ENCODE measurements at places on chromosomes 4 and X.

DNA sequence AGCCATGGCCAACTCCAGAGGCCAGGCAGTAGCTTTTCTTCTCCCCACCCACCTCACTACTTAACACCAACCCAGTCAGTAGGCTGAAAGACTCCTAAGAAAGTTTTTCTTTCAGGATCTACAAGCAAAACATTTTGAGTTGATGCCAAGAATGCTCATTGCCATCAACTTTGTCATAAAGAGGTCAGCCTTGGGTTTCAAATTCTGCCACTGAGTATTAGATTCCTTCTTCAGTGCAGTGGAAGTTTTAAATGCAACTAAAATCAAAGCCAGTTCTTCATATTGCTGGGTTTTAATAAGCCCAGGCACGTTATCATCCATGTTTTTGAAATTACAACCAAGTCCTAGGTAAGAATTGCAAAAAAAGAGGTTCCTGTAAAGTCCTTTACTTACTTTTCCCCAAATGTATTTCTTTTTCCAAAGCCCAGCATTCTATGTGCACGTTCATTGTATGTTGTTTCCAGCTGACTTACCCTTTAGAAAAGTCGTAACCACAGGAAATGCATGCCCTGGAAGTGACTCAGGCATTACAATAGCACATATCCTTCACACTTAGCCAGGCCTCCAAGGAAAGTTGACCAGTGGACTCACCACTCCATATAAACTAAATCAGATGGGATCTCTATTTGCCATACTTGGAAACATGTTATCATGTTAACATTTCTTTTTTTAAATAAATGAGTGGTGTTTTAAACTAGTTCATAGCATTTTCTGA, 229.9 kb downstream of the SOX3 start:
- no peak for DNase-seq

DNA sequence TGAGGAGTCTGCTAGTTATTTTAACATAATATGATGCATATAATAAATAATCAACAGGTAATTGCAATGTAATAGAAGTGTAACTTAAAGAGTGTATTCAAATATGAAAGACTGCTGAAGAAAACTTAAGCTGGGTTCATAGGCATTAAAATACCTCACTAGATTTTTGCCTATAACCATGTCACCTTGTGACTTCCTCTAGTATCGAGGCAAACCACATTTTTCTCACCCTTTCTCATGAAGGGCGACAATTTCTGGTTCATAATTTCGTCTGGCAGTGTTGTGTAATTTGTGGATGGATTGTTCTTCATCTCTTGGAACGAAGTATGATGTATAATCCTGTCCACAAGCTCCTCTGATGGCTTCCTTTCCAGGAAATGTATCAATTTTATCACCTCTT, 16.0 kb downstream of the SULT1E1 start:
- DNase-seq: no peak

GRCh38 chr4:608236-608635, 17.1 kb upstream of the PDE6B start:
- DNase-seq: no peak

DNA sequence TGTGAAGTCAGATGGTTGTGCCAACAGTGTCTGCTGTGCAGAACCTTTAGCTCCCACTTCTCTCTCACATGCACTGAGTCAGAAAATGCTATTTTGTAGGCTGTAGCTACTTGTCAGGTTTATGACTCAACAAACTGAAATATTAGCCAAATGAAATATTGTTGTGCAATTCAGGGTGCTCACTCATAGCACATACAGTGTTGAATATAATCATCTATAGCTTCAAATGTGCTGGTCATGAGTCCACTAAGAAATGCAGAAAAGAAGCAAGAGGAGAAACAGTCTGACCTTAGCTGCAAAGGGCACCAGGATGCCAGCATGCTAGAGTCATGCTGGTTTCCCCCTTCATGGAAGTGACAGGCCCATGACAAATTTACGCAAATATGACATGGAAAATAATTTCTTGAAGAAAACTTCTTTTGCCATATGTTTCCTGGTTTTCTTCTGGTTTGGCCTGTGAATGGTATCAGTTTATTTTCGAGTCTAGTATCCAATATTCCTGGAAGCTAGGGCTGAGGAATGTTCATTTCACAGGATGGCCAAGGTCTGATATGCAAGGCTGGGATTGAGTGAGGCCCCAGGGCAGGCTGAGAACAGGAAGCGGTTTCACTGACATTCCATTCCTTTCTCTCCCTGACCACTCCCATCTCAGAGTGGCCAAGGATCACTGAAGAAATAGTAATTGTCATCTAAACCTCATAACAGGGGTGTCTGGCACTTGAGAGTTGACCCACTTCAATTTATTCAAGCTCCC, 10.3 kb upstream of the CXCL2 start:
- DNase-seq: no peak

- DNase-seq: no peak
Measured at GRCh38 chrX:46185923-46186810, 359.1 kb downstream of the ZNF674 start.

- no peak for DNase-seq
Measured at GRCh38 chr4:174157106-174157607, 126.3 kb downstream of the FBXO8 start.

DNA sequence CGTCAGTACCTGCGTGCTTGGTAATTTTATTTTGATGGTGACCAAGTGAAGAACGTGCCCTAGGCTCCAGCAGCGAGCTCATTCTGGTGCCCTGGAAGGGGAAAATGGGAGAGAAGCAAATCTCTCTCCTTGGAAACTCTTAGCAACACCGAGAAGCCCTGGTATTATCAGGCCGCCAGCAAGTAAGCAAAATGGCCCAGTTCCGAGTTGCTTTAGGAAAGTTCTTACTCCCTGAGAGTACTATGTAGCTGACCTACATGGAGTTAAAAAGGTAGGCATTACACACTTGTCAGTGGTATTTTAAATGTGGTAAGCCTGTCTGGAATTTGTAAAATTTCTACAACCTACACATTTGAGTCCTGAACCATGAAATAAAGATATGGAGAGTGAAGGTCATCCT, 146.4 kb downstream of the CPEB2 start:
- no peak for DNase-seq

DNA sequence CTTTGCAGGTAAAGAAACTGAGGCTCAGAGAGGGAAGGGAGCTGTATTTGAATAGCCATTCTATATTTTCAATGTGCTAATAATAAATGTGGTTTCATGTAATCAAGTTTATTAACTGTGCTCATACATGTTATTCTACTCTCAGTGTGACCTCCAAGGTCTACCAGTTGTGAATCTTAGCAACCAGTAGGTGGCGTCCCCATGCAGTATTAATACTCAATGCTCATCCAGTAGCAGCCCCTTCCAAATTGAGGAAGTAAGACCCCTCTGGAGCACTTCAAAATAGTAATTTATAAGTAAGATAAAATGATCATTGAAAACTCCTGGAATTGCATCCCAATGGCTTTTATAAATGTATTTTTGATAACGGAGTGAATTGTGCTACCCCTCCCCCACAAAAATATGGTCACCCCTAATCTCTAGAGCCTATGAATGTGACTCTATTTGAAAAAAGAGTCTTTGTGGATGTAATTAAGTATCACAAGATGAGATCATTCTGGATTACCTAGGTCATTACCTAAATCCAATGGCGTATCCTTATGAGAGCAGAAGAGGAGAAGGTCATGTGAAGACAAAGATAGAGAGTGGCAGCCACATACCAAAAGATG, 20.4 kb upstream of the SEPSECS start:
- no peak for DNase-seq

GRCh38 chr4:169119536-169119935, 109.5 kb upstream of the CBR4 start:
- no peak for DNase-seq

DNA sequence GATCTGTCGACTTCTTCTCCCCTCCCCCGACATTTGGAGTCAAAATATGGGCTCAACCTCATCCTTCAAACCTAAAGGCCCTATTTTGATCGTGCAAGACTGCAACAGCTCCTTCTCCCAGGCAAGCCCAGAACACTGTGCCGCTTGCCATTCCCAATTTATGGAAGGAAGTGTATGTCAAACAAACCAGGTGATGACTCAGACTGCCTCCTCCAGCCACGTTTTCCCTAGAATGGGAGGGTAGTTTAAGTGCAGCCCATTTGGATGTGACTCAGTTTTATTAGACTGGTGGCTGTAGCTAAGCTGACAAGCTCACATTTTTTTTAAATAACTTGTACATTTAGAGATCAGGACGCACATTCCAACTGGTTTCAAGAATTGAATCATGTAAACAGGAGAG, 570.4 kb upstream of the DIPK2B start:
- no peak for DNase-seq

DNA sequence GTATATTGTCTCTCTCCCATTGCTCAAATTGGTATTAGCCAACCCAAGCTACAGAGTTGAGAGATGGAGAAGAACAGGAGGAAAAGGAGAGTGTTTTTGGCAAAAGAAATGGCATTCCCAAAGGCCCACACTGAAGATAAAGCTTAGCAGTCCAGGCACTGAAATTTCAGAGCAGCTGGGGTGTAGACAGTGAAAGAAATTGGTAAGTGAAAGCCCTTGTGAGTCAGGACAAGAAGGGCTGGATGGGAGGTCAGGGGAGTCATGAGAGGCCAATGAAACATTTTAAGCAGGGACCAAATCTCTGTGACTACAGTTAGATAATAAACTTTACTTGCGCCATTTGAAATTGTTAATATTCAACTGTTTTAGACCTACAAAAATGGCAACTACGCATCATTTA, 177.7 kb downstream of the ADAMTS3 start:
- no peak for DNase-seq

DNA sequence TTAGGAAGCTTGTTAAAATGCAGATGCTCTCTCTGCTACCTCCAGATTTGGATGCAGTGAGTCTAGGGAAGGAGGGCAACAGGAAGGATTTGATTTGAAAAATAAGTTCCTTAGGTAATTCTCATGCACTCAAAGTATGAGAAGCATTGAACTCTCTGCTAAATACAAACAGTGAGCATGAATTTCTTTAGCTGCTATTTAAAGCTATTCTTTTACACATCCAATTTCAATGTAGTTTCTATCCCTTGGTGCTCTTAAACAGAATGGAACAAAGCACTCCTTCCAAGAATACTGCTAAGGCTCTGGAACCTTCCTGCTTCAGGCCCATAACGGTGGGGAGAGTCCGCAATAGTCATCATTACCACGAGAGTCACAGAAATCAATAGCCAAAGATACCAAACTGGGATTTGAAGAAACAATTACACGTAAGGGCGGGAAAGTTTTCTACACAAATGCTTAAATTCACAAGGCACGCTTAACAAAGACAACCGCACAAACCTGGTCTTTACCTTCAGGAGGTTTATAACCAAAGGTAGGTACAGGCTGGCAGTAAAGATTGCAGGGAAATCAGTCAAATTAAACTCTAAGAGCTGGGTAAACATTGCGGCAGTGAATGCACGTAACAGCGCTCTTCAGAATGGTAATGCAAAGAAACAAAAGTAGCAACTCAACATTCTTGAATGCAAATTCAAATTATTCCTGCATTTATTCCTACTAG, 123.2 kb upstream of the NAP1L5 start:
- DNase-seq: no peak

DNA sequence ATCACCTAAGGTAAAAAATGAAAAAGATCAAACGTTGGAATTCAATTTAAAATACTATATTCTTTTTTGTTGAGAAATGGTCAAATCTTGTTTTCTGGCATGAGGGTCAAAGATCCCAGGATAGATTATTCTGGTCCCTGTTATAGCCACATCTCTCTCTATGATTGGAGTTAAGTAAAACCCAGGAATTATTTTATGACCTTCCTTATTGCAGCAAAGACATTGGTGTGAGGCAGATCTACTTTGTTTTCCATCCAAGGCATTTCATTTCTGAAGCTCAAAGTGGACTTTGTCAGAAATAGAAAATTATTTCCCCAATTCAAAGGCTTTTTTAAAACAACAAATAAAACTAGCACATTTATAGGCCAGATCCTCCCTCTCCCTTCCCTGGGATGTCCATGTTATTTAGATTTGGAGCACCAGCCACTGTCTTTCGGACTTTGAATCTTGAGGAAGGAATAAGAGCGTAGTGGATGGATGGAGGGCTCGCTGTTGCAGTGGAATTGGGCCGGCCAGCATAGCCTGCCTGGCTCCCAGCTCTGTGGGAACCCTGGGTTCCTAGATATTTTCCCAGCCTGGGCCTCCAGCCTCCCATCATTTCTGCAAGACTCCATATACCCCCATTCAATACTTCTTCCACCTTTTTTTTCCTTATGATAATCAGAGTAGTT, 45.6 kb upstream of the HAND2 start:
- DNase-seq: no peak

- no peak for DNase-seq
Measured at GRCh38 chrX:14802943-14803710, 69.7 kb downstream of the FANCB start.

DNA sequence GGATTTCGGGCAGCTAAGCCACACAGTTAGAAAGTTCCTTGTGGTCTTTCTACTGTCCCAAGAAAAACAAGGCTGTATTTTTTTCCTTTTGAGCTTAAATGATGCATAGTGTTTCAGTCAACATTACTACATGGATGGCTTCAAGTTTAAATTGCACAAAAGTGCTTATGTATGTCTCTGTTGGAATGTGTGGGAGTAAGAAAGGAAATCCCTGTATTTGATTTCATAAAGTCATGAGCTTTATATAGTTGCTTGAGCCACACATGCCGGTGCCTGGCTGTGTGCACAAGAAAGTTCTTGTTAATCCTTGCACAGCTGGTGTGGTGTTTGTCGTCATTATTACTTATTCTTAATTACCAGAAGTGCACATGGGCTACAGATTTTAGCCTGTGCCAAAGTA, 262.2 kb downstream of the ARHGAP10 start:
- DNase-seq: no peak

- DNase-seq: no peak
Measured at GRCh38 chrX:99480728-99481127, 929.3 kb downstream of the PCDH19 start.

DNA sequence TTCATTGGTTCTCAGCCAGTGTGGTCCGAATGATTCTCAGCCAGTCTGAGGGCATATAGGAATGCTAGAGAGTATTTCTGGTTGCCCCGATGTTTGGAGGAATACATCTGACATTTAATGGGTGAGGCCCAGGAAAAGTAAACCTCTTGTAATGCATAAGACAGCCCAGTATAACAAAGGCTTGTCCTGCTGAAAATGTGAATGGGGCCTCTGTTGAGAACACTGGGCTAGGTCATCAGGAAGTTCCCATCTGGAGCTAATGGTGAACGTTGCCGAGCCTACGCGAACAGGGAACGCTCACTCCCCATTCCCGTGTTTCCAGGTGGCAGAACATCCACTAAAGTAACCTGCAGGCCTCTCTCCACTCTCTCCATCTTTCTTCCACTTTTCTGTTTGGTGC, 132.0 kb upstream of the CLNK start:
- DNase-seq: no peak

- DNase-seq: no peak
Measured at GRCh38 chrX:37686369-37686995, 891 bp downstream of the XK start.

All from stimulated activated CD8-positive, alpha-beta memory T cell treated with anti-CD3 and anti-CD28 coated beads, Interleukin-7, amount 100 ng/mL, for 1 hour (primary cell).